Activated CD4-positive, alpha-beta T cell treated with anti-CD3 and anti-CD28 coated beads for 24 hours (primary cell): ENCODE measurements at places on chromosomes 3 and 15.

GRCh38 chr3:104990758-104991157 is 376.0 kb upstream of the ALCAM start:
- no peak for DNase-seq

- no peak for DNase-seq
These were observed 369.4 kb downstream of the MAGI1 start for GRCh38 chr3:65669163-65669875.

- DNase-seq = no peak
These were observed 498.1 kb upstream of the RGMA start for GRCh38 chr15:93587059-93587521.

- DNase-seq = no peak
These were observed 63.3 kb downstream of the RAD18 start for GRCh38 chr3:8899876-8900460.

DNA sequence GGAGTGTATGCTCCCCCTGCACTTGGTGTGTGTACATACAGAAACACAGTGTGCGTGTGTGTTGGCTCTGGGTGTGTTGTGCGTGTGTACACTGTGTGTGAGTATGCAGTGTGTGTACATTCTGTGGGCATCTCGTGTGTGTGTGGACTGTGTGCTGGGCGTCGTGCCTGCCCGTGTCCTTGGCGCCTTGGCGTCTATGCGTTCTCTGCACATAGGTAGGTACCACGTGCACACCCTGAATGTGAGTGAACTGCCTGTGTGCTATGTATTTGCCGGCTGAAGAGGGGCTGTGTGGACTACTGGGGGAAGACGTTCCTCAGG is 481 bp upstream of the ECE2 start:
- no peak for DNase-seq

- no peak for DNase-seq
These were observed 162.2 kb downstream of the LPP start for GRCh38 chr3:188316021-188316722.

- no peak for DNase-seq
These were observed 37.6 kb downstream of the MTMR10 start for GRCh38 chr15:30953731-30954378.

GRCh38 chr3:21417991-21418390 is 333.0 kb downstream of the ZNF385D start:
- no peak for DNase-seq

- DNase-seq = no peak
These were observed 65.2 kb downstream of the LSM3 start for GRCh38 chr3:14243782-14244181.

DNA sequence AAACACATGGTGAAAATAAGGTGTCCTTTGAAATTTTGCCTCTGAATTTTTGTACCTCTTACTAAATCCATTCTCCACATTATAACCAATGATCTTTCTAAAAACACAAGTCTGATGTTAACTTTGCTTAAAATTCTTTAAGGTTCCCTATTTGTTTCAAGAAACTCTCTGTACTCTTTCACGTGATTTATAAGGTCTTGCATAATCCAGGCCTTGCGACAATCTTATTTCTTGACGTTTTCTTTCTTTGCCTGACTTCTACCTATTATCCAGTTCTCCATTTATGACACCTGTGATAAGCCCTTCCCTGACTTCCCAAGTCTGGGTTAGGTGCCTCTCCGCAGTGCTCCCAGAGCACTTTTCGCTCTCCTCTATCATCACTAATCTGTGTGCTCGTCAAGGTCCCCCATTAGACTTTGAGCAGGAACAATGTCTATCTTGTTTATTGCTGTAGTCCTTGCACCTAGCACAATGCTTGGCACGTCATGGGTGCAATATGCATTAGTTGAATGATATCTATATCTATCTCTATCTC is 24.3 kb upstream of the KPNA1 start:
- DNase-seq = no peak

GRCh38 chr15:51191766-51192165 is 97.1 kb upstream of the TNFAIP8L3 start:
- DNase-seq = no peak

DNA sequence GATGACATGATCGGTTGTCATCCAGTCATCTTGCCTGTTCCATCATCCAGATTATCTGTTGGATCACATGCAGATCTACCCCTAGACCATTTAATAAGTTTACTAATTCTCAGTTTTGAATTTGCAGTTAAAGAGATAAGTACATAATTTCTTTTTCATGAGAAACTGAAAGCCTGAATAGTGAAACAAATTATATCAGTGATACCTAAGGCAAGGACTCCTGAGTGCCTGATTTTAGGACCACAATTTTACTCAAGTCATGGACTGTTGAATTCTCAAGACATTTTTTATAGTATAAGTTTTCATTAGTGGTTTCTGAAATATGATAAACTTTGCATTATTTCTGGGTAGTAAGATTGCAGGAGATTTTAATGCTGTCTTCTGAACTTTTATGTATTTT is 13.2 kb downstream of the SIDT1 start:
- no peak for DNase-seq

DNA sequence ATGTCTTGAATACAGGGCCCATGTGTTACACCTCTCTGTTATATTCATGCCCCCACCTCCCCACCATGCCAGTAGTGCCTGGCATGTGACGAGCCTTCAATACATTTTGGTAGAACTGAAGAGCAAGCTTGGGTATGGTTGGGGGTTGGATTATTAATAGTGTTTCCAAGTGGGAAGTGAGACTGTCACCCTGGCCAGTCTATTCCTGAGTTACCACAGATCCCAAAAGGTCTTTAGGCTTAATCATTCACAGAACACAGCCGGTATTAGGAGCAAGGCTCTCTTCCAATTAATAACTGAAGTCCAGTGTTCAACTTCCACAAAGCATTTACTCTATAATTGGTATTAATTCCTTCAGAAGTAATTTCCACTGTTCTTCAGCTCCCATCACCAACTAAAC is 231.9 kb upstream of the LRTM1 start:
- no peak for DNase-seq

DNA sequence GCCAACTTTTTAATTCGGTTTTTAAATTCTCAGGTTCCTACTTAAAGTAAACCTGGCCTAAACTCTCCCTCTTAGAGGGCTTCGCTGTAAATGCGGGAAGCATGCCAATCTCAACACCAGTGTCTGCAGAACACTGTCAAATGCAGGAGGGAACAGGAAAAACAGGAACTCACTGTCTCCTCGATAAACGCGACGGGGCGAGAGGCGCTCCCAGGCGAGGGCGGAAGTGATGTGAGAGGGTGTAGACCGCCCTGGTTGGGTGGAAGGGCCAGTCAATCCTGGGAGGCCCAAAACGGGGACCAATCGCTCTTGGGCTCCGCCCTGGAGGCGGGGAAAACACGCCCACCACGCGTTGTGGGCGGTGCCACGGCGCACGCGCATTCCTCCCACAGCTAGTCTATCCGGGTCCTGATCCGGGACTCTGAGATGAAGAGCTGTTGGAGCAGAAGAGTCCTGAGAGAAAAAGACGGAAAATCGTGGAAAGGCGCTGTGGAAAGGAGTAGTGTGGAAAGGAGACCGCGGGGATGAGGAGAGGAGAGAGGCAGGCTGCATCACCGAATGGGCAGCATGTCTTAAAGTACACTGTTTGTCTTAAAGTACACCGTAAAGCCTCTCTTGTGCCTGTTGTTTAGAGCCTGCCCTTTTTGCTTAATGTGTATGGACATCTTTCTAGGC is 27.1 kb downstream of the SLC28A2 start:
- peak; percentile 94 for DNase-seq
